ENCODE measurements at places on chromosomes 13 and 19.
A peak's percentile ranks its signal among the peaks of the same experiment; 100 is the strongest.

DNA sequence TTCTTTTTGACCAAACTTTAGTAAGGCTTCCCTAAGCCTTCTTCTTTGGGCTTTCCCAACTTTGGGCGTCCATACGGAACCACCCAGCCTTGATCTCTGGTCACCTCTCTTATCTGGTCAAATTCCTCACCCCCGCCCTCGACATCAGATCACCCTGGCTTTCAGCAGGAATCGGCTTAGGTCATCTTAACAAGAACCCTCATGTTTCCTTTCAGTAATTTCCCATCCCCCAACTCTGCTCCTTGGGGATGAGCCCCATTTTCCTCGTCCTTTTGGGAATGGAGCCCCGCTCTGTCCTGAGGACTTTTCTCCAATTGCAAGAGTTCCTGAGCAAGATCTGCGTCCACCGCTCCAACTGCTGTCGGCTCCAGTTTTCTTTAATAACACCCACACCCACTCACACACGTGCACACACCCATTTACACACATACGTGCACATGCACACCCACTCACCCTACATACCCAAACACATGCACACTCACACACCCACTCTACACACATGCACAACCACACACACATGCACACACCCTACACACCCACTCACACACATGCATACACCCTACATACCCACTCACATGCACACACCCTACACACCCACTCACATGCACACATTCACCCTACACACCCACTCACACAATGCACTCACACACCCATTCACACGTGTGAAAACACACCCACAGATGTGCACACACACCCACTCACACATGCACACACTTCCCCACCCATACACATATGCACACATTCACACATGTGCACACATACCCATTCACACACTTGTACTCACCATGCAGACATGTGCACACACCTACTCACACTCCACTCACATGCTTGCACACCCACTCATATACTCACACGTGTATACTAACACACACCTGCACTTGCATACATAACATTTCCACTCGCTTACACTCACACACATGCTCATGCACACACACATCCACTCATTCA lies 87.0 kb upstream of the TM9SF2 start:
- DNase-seq = no peak

- DNase-seq = peak; percentile 71
Observed at GRCh38 chr19:38701455-38702063, 42.7 kb downstream of the CAPN12 start.

GRCh38 chr13:54029226-54029625 lies 1000.6 kb downstream of the OLFM4 start:
- peak; percentile 0 for DNase-seq

DNA sequence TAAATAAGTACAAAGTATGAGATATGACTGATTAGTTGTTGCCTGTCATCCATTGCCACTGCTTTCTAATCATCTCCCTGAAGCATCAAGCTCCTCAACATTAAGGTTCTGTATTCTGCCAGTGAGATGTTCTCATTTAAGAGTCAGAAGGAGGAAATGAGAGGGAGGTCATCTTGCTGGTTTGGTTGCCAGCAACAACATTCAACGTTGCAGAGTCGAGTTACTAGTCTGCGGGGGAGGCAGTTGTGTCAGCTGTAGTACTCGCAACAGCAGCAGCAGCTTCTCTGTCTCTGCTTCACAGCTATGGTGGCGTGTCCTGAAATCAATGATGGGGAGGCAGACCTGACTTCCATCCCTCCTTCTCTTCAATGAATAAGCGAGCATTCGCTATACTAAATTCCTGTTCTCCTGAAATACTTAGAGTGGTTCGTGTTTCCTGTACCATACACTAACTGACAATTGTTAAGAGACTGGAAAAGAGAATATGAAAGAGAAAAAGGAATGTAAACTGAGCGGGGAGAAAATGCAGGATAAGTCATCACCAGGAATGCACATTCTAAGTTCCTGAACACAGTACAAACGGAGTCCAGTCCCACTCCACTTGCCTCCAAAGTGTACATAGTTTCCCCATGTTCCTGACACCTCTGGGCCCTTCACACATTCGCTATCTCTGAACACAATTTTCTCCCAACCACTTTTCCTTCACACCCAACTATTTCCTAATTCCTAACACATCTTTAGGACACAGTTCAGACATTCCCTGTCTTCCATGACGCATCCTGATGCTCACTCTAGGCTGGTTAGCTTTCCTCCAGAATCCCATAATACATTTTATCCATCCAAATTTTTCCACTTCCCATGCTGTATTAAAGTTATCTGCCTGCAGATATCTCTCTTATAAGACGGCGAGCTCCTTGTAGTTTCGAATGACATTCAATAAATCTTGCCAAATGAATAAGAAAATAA lies 263.0 kb downstream of the KLF12 start:
- peak; percentile 92 for DNase-seq

DNA sequence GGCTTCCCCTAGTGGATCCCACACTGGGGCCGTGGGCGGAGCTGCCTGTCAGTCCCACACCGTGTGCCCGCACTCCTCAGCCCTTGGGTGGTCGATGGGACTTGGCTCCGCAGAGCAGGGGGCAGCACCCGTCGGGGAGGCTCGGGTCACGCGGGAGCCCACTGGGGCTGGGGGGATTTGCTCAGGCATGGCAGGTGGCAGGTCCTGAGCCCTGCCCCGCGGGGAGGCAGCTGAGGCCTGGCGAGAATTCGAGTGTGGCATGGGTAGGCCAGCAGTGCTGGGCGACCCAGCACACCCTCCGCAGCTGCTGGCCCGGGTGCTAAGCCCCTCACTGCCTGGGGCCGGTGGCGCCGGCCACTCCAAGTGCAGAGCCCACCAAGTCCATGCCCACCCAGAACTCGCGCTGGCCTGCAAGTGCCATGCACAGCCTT lies 481.7 kb upstream of the PRR20A start:
- DNase-seq = no peak

DNA sequence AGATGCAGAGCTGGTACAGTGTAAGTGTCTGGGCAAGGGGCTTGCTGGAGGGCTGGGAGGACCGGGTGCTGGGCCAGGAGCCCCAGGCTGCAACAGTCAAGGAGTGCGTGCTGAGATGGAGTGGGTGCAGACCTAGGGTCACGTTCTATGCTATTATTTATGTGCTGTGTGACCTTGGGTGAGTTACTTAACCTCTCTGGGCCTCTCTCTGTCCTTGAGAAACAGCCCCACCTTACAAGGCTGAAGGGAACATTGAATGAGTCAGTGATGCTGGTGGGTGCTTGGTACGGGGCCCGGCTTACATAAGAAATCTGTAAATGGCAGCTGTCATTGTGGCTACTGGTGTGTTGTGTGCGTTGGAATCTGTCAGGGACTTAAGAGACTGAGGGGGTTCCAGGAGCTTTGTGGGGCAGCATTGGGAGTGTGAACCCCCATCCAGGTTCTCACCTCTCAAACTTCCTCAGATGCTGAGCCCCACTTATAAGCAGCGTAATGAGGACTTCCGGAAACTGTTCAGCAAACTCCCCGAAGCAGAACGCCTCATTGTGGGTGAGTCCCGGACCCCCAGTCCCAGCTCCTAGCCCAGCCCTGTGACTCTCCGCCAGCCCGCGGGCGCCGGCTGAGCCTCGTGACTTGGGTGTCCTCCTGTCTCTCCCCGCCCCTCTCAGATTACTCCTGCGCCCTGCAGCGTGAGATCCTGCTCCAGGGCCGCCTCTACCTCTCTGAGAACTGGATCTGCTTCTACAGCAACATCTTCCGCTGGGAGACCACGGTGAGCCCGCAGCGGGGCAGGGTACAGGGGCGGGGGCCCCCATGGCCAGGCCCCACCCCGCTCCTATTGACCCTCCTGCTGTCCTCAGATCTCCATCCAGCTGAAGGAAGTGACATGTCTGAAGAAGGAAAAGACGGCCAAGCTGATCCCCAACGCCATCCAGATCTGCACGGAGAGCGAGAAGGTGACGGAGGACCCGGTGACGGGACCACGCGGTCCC lies 9.6 kb downstream of the GRAMD1A start:
- DNase-seq = peak; percentile 75

DNA sequence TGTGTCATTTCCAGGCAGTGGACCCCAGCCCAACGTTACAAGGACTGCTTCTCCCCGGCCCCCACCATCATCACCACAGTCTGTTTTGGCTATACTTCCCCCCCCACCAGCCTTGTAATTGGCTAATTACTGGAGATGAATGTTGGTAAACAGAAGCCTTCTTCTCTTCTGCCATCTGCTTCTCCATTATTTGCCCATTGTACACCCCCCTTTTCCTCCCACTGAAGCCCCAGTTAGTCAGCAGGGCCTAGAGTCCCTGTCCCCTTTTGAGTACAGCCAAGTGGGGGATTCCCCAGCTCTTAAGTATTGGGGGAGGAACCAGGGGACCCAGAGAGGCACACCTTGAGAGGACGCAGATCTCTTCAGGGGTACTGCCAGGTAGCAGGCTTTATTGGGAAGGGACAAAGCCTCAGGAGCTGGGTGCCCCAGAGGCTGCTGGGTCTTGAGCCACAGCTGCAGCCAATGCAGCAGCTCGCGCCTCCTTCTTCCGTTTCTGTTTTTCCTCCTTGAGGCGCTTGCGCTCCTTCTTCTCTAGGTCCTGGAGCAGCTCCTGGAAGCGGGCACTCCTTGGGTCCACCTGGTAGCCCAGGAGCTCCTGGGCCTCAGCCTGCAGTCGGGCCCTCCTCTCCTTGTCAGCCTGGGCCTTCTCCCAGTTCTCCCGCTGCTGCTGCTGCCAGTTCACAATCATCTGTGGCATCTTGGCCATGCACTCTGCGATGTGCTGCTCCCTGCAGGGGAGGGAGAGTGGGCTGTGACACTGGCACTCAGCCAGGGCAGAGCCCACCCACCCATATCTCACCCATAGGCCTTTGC lies 3.0 kb downstream of the GADD45GIP1 start:
- DNase-seq = no peak

GRCh38 chr13:30135868-30136267 lies 171.5 kb downstream of the KATNAL1 start:
- no peak for DNase-seq

DNA sequence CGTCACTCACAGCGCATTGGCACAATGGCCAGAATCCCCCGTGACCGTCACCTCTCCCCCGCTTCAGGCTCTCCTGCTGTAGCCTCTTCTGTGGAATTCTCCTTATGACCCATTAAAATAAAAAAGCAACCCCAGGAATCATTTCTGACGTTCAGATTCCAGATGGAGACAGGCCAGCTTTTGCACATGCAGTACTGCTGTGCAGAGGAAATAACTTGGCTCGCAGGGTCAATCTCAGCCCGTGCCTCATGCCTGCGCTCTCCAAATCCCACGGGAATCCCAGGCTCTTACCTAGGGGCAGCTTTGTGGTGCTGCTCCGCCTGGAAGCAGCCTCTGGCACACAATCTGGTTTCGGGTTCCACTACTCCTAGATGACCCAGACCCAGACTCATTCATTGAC lies 32.7 kb upstream of the SOX1 start:
- DNase-seq = no peak

DNA sequence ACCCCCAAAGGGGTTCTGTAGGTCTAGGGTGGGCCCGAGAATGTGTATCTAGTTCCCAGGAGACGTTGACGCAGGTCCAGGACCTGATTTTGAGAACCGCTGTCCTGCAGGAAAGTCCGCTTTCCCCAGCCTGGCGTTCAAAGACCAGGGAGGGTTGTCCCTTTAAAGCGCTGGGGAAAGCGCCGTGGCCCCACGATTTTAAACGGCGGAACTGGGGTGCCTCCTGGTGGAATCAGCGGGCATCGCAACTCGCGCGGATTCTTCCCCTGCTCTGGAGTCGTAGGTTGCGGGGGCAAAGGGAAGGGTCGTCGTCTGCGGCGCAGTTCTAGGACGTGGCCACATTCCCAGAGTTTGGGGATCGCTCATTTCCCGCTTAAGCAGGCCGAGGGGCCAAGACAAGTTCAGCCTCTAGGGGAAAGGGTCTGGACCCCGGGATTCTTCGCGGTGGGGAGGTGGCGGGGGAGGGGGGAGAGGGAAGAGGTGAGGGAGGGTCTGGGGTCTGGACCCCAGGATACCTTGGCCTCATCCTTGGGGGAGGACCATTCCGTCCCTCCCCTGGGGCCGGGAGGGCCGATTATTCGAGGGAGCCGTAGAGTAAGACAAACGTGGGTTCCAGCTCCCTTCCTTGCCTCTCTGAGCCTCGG lies 7.7 kb downstream of the PNMA8B start:
- peak; percentile 49 for DNase-seq

GRCh38 chr19:2969104-2969504 lies 8.3 kb upstream of the TLE6 start:
- DNase-seq = peak; percentile 51

GRCh38 chr19:6467384-6467783 lies 3.3 kb downstream of the CRB3 start:
- no peak for DNase-seq

GRCh38 chr19:16922949-16923348 lies 34.1 kb downstream of the F2RL3 start:
- no peak for DNase-seq

- DNase-seq = peak; percentile 92
Observed at GRCh38 chr13:28609926-28610325, 49.0 kb upstream of the POMP start.

DNA sequence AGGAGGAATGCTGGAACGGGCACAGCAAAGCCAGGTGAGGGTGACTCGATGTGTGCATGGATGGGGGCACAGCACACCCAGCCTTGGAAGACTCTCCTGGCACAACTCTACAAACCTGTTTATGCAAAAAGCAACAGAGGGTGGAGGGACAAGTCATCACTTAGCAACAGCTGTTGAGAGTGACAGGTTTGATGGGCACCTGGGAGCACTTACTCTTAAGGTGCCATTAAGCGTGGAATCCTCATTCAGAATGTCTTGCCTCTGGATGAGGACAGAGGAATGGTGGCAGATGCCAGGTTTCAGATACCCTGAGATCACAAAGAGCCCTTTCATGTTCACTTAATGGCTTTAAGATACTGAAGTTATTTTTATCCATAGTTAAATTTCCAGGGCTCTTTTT lies 97.0 kb downstream of the DCT start:
- DNase-seq = no peak

DNA sequence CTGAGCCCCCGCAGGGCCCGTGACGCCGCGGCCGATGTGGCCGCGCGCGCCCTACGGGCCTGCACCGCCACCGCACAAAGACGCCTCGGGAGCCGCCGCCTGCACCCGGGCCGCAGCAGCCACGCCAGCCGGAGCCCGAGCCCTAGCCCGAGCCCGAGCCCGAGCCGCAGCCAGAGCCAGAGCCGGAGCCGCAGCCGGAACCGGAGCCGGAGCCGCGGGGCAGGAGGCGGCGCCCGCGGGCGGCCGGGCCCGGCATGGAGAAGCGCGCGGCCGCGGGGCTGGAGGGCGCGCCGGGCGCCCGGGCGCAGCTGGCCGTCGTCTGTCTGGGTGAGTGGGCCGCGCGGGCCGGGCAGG lies 379 bp downstream of the LRP3 start:
- DNase-seq = no peak

Measured in amniotic epithelial cell (primary cell).